WTC11 (cell line): ENCODE measurements at places on chromosomes 13 and 19. TPM values are rescaled to one million over a fixed set of nuclear protein-coding genes. Genes with fewer than 3 reads are reported as not detected.

Gene TBXA2R
- total RNA-seq = 1.0 to 1.4 TPM (median 1.3 TPM) in 3 replicates

Gene CGB7
- 1.6 to 2.9 TPM (median 2.7 TPM) in 3 replicates for total RNA-seq

Gene ZNF792
- 6.6 to 12.9 TPM (median 8.0 TPM) in 3 replicates for total RNA-seq

Gene OR7C1
- total RNA-seq = not detected in 3 replicates

Gene PRODH2
- 0.14 TPM in 1 of 3 replicates, not detected in the others for total RNA-seq

Gene NXNL1
- total RNA-seq = not detected in 3 replicates

- no peak for DNase-seq
Observed at GRCh38 chr19:30450835-30451321, 78.7 kb downstream of the ZNF536 start.

DNA sequence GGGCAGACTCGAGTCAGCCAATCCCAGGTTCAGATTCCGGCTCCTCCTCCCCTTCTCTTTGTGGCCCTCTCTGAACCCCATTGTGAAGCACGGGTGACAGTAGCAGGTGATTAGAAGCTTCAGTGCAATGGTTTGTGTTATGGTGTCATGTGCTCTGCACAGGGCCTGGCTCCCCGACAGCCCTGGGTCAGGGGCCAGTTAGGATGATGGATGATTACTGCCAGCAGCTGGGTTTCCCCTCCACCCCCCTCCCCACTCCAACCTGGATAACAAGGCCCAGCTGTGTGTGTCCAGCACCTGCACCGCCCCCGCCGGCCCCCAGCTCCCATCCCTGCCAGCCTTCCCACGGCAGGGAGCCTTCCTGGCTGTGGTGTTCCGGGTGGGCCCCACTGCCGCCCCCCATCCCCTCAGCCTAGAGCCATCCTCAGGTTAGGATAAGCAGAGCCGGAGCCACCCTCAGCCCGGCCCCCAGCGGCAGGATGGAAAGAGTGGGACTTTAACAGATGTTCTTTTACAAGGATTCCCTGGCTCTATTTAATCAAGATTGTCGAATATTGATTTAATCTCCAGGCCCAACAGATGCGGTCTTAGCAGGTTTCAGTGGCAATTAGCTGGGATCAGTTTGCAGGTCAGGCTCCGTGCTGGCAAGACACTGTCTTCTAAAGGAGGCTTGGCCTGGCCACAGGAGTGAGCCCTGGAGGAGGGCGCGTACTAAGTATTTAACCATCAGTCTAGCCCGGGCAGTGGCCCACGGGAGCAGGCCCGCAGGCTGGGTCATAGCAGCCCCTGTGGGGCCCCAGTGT is 156.2 kb downstream of the SIPA1L3 start:
- no peak for DNase-seq

GRCh38 chr13:101623470-101624209 is 171.2 kb downstream of the ITGBL1 start:
- no peak for DNase-seq

- peak; percentile 79 for DNase-seq
Observed at GRCh38 chr19:49224879-49225278, 67.3 kb downstream of the TRPM4 start.

DNA sequence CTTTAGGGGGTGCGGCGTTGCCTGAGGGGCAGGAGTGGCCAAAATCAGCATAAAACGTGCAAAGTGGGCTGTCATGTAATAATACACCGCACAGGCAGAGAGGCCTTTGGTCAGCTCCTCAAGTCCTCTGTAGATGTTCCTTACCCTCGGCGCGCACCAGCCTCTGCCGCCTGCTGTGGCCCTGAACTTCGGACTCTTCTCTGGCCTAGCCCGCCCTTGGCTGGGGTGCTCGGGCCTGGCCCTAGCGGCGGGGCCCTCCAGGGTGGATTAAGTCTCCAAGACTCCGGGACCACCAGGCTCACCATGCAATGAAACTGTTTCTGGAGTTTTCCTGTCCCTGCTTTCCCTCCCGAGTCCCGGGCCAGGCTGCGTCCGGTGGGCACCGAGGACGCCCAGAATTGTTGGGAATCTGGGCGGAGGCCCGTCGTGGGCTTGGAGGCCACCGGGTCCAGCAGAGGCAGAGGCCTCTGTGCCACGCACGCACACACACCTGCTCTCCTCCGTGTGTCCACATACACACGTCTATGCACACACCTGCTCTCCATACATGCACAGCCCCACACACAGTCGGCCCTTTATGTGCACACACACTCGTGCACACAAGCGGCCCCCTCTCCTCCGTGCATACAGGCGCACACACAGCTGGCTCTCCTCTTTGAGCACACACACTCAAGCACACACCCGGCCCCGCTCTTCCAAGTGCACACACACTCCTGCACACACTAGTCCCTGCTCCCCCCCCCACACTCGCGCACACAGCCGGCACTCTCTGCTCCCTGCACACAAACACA is 1.5 kb upstream of the TFDP1 start:
- DNase-seq = no peak

DNA sequence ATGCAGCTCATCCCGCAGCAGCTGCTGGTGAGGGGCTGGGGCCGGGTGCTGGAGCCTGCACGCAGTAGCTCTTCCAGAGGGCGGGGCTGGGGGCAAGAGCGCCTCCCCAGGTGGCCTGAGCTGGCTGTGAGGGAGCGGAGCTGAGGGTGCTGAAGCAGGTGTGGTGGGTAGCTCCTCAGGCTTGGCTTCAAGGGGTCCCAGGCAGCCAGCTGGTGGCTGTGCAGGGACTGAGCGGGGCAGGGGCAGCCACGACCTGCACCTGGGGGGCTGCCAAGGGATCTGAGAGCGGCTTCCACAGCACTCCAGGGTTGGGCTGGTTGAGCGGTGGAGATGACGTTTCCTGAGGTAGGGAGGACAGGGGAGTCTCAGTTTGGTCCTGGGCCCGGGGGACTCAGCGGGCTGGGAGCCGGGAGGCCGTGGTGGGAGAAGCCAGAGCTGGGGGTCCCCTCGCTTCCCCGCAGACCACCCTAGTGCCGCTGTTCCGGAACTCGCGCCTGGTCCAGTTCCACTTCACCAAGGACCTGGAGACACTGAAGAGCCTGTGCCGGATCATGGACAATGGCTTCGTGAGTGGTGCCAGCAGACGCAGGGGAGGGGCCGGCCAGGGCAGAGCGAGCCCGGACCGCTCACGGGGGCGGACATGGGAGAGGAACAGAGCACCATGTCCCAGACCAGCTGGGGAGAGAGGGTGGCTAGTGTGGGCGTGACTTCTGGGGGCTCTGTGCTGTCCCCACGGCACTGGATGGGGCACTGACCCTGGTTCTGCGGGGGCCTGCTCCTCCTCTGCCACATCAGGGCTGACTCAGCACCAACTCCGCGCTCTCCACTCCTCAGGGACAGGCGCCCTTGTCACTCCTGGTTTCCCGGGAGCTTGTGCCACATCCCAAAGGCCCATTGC is 7.4 kb downstream of the PTOV1 start:
- no peak for DNase-seq

DNA sequence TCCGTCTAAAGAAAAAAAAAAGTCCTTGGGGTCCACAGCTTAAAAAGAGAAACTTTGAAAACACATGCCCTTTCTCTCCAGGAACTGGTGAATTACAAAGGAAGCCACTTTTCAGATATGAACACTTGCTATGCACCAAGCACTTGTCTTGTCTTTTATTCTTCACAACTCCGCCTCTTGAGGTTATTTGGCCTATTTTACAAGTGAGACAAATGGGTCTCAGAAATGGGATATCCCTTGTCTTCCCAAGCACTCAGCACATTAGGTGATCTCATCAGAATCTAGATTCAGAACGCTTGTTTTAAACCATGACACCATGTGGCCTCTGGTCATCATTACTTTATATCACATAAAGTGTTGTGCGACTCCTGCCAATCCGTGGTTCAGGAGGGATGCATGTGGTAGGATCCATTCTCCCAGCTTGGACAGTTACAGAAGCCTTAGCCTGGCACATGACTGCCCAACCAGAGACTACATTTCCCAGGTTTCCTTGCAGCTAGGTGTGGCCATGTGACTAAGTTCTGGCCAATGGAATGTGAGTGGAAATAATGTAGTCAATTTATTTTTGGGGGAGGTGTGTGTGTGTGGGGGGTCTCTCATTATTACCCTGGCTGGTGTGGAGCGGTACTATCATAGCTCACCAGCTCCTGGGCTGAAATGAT is 13.9 kb downstream of the TSKS start:
- no peak for DNase-seq

- no peak for DNase-seq
Observed at GRCh38 chr13:28582225-28582891, 76.6 kb upstream of the POMP start.

DNA sequence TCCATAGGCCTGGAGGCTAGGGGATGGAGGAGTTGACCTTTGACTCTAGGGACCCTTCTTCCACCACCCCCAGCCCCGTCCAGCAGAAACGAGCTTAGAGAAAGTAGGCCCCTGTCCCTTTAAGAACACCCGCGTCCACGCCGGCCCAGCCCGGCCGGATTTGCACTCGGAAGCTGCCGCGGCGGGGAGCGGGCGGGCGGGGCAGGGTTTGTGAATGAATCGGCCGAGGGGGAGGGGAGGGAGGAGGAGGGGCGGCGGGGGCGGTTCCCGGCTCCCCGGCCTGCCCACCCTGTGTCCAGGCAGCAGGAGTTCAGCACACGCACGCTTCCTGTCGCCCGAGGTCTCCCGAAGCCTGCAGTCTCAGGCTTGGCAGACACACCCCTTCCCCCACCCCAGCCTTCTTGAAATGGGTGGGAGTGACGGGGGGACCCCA is 1.5 kb downstream of the UNC13A start:
- DNase-seq = peak; percentile 84

DNA sequence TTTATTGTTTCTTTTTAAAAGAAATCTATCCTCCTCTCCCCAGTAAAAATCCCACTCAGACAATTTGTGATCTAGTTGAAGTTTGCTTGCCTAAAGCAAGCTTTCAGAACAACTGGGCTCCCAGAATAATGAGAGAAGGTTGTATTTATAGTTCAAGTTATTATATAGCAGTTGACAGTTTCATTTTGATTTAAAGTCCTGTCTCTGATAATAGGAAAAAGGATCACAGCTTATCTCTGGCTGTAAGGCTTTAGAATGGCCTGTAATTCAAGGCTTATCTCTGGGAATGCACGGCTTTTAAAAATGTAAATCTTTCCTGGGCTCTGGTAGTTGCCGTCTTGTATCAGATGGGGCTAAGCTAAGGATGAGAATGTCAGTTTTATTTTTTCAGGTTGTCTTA is 123.3 kb upstream of the TMTC4 start:
- no peak for DNase-seq

- no peak for DNase-seq
Observed at GRCh38 chr13:113547238-113547971, 37.1 kb upstream of the TFDP1 start.

DNA sequence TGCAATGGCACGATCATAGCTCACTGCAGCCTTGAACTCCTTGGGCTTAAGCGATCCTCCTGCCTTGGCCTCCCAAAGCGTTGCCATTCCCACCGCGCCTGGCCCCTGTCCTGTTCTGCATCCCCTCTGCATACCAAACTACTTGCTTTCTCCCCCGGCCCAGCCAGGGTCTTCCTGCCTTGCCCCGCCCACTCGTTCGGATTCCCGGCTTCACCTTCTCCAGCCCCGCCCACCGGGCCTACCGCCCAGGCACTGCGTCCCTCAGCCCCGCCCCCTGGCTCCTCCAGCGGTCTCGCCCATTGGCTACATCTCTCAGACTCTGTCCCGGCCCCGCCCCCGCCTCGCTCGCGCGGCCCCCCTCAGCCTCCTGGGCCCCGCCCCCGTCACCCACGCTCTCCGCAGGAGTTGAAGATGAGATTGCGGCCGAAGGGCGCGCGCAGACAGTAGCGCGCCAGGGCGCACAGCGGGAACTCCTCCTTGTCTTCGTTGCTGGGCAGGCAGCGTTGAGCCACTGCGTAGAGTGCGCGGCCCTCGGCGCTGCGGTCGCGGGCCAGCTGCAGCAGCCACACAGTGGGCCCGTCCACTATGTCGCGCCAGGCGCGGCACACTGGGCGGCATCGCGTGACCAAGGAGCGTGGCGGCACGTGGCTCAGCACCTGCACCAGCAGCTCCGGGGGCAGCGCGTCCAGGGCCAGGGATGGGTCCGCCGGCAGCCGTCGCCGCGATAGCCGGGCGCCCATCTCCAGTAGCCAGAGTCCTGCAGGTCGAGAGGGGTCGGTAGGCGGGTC is 19.0 kb downstream of the MRPS12 start:
- peak; percentile 100 for DNase-seq

DNA sequence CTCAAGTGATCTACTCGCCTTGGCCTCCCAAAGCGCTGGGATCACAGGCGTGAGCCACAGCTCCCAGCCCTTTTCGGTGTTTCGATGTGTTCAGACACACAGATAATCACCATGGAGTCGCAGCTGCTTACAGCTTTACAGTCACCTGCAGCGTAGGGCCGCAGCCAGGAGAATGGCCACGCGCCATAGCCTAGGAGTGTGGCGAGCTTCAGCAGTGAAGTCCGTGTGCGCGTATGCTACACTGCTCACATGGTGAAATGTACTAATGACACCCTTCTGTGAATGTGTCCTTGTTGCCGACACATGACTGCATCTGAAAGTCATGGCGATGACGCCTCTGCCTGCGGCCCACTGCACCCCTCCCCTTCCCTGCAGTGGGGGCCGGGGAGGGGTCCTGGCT is 23.6 kb downstream of the AP3D1 start:
- DNase-seq = no peak

DNA sequence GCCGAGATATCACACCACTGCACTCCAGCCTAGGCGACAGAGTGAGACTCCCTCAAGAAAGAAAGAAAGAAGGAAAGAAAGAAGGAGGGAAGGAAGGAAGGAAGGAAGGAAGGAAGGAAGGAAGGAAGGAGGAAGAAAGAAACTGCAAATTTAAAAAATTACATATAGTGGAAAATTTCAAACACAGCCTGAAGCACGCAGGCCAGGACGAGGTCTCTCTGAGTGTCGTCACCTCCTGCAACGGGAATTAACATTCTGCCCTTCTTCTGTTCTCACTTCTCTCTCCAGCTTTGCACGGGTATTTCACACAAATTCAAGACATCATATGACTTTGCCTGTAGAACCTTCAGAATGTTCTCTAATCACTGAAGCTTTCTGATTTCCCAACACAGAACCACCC is 108.2 kb downstream of the GNG7 start:
- no peak for DNase-seq

DNA sequence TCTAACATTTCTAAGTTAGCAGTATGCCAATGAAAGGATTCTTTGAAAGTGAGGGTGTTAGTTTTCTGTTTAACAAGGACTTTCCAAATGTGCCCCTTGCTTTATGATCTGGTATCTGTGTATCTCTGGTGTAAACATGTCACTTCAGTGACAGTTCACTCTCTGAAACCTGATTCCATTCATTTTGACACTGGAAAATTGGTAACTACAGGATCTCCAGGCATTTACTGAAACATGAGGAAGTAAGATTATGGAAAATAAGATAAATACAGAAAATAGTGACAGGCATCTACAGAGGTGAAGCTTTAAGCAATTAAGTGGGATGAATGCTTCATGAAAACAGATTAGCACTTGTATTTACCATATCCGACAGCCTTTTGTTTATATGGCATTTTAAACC is 101.6 kb upstream of the MYO16 start:
- DNase-seq = no peak

DNA sequence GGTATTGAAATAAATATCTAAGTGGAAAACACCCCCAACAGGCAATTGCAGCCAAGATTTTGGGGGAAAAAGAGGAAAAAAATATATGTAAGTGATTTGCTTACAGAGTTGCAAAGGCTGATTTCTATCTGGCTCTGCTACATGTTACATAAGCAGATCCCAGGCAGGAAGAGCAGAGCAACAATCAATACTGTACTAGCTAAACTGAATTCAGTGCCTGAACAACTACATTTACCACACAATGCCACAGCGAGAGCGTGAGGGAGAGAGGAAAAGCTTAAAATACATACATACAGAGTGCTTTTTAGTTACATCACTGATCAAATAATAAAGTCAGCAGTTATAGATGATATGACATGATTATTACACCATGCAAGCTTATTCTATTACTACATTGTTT is 665.6 kb upstream of the ARGLU1 start:
- no peak for DNase-seq

- no peak for DNase-seq
Observed at GRCh38 chr13:75685239-75685697, 49.1 kb downstream of the LMO7 start.
